Islet precursor cell (in vitro differentiated cells): ENCODE measurements at places on chromosomes 6 and 20.

- DNase-seq: no peak
Observed at GRCh38 chr6:18422136-18422535, 35.0 kb downstream of the RNF144B start.

- no peak for DNase-seq
Observed at GRCh38 chr6:49541210-49541724, 9.2 kb upstream of the C6orf141 start.

DNA sequence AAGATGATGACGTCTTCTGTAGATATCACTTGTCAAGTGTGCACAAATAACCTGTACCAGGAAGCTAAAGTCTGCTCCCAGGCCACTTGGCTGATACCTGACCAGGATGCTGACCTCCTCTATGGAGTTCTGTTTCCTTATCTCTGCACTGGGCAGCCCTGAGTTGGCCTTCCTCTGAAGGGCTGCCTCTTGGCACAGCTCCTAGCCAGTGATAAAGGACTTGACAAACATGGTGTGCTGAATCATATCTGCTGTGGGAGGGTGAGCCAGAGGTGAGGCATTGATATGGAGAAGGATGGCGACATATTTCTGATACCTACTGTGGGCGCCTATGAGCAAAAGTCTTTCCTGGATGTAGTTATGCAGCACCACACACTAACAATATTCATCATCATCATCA, 32.8 kb upstream of the FOXA2 start:
- no peak for DNase-seq

GRCh38 chr6:131838051-131838450, 30.2 kb downstream of the ENPP1 start:
- no peak for DNase-seq

DNA sequence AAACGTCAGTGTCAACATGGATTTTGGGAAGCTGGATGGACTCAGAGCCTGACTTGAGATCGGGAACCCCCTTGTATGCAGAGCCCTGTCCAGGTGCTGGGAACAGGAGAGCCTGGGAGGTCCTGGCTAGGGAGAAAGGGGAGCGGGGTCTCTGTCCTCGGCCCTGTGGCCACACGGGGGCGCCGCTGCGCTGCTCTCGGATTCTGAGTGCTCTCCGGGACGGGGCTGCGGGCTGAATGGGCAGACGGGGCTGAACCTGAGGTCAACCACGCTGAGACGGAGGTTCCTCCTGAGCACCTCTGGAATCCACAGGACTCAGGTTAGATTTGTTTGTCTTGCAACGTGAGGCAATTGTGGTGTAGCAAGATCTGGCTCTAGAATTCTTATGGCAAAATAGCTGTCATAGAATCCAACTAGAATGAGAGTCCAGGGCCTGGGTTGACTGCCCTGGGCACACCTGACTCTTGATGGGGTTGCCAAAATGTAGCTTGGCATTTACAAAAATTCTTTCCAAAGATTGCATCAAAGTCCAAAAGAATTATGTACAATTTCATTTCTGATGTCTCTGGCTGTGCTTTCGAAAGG, 20.6 kb upstream of the HLA-F start:
- DNase-seq: peak; percentile 86

DNA sequence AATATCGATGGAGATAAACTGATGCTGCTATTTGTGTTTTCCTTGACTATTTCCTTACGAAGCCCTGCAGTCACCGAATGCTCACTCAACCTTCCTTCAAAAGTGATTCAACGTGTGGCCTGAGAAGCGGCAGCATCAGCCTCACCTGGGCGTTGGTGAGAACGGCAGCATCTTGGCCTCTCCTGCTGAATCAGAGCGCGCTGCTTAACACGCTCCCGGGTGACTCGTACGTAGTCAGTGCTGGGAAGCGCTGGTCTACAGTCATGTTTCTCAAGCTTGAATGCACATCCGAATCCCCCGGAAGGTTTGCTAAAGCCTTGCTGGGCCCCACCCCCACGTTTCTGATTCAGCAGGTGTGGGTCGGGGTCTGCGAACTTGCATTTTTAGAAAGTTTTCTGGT, 214.1 kb upstream of the RREB1 start:
- DNase-seq: no peak

- no peak for DNase-seq
Observed at GRCh38 chr6:90621581-90621980, 34.7 kb upstream of the MAP3K7 start.
